ENCODE measurements at places on chromosomes 3 and 15. TPM values are rescaled to one million over a fixed set of nuclear protein-coding genes. Genes with fewer than 3 reads are reported as not detected.

LINGO1 gene
- 63.1 TPM for total RNA-seq

IL5RA gene
- total RNA-seq, result not detected

ZNF620 gene
- 13.6 TPM for total RNA-seq

KIF7 gene
- 13.4 TPM for total RNA-seq

OR5AC2 gene
- total RNA-seq, result not detected

DNA sequence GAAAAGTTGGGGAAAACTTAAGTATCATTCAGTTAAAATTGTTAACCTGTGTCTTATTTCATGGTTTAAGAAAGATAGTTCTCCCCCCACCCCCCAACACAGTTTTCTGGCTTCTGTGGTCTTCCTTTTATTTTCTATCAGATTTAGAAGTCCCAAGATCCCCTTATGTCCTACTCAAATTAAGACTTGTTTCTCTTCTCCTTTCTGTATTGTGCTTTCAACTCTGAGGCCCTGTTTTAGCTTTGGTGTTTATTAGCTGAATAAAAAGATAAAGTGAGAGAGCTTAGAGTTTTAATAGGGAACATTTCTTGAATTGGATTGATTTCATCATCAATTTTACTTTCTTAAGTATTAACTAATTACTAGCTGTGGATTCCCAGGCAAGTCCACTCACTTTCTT, 62.6 kb downstream of the AKAP13 start:
- no peak overlapping the region for H3K4me3 ChIP-seq
- no peaks in the 10 kb centered on the region for H3K36me3 ChIP-seq
- no peak overlapping the region for H3K27ac ChIP-seq
- no peak for DNase-seq
- peaks cover 28% of the 10 kb centered on the region for H3K4me1 ChIP-seq
- H3K27me3 ChIP-seq, result no peaks in the 10 kb centered on the region

DNA sequence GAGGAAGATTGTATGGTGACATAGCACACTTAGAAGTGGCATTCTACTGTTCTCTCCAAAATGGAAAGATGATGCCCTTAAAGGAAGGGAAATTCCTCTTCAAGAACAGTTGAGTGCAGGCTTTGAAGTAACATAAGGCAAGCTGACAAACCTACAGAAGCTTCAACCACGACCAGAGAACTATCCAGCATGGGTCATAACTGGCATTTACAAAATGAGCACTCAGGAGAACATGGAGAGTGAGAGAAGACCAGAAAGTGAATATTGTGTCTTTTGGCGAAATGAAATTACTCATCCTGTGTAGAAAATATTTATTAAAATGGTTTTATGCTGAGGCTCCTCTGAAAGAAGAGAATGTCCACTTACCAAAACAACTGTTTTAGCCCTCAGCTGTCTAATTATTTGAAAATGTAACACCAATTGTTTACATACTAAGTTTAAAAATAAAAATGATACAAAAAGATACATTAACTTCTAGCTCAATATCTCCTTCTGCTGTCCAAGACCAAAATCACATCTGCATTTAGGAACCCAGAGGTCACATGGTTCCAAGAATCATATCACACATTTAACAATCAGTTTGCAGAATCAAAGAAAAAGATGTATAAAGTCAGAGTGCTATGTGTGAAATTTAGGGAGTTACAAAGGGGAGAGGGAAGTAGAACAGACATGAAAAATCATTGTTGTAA, 216.9 kb downstream of the ATP8B4 start:
- DNase-seq, result no peak
- H3K27me3 ChIP-seq, result no peaks in the 10 kb centered on the region
- H3K36me3 ChIP-seq, result no peaks in the 10 kb centered on the region
- peaks cover 4% of the 10 kb centered on the region for H3K4me1 ChIP-seq
- H3K27ac ChIP-seq, result no peak overlapping the region

GRCh38 chr3:120029749-120030148, 64.5 kb downstream of the GSK3B start:
- H3K4me1 ChIP-seq, result 0 out of 2 replicates have a peak, but pooled peaks cover 19% of the 10 kb centered on the region
- H3K27ac ChIP-seq, result no peak overlapping the region
- DNase-seq, result no peak
- no peaks in the 10 kb centered on the region for H3K36me3 ChIP-seq

DNA sequence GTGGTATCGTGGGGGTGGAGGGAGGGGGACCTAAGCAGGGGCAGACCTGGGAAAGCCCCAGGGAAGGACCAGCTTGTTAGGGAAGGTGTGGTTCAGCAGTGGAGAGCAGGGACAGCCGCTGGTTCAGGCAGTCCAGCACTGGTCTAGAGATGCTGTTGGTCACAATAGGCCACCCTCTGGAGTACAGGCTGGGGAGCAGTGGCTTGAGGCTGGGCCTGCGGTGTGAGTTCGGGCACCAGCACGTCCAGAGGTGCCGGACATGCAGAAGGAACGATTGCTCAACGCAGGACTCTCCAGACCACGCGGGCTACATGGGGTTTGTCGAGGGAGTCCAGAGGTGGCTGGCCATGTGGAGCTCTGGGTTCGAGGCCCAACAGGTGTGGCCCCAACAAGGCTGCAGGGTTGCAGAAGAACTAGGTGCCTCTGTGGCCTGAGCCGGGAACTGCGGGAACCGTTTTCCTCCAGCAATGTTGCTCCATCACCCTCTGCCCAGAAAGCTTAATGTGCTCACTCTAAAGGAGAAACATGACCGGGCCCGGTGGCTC, 143.9 kb downstream of the APBA2 start:
- no peak for DNase-seq
- peaks cover 7% of the 10 kb centered on the region for H3K4me1 ChIP-seq
- no peak overlapping the region for H3K27ac ChIP-seq

GRCh38 chr3:109597444-109597843, 260.1 kb upstream of the DPPA4 start:
- no peak for DNase-seq
- no peak overlapping the region for H3K4me3 ChIP-seq
- H3K4me1 ChIP-seq, result no peaks in the 10 kb centered on the region
- no peak overlapping the region for H3K27ac ChIP-seq
- no peaks in the 10 kb centered on the region for H3K36me3 ChIP-seq
- no peaks in the 10 kb centered on the region for H3K27me3 ChIP-seq

DNA sequence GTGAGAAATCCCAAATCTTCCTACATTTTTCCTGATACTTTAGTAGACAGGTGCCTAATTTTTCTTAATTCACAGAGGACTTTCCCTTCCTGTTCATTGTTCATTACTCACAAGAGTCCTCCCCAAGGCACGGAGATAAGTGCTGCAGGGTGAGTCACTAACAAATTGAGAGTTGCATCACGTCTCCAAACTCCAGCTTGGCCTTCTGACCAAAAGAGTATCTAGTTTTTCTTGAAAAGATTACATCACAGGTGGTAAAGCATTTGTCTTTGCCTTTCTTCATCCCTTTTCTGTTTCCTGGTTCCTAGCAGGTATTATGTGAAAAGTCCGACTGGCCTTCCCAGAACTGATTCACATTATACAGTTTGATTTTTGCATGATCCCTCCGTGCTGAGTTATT, 24.9 kb upstream of the RASGRP1 start:
- no peaks in the 10 kb centered on the region for H3K4me1 ChIP-seq
- no peak overlapping the region for H3K27ac ChIP-seq
- H3K27me3 ChIP-seq, result no peaks in the 10 kb centered on the region
- no peak overlapping the region for H3K4me3 ChIP-seq
- no peaks in the 10 kb centered on the region for H3K36me3 ChIP-seq

DNA sequence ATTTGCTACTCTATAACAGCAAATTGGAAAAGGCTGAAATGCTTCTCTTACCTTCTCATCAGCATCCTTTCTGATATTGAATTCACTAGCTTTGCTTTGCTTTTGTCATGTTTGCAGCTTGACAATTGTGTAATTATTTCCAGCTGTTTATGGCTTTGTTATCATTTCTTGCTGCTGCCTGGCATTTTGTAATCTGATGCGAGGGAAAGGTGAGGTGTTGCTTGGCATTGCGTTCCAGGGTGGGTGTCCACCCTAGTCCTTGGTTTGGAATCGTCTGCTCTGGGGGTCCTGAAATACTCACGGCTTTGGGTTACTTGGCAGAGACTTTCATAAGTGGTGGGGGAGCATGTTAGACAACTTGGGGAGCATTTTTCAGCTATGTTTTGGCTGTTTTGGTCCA, 2.9 kb downstream of the CACNA2D3 start:
- no peak overlapping the region for H3K4me3 ChIP-seq
- no peak overlapping the region for H3K27ac ChIP-seq
- peaks cover 49% of the 10 kb centered on the region for H3K27me3 ChIP-seq

GRCh38 chr3:105656651-105657504, 211.9 kb downstream of the CBLB start:
- no peaks in the 10 kb centered on the region for H3K36me3 ChIP-seq
- H3K27me3 ChIP-seq, result no peaks in the 10 kb centered on the region
- H3K27ac ChIP-seq, result no peak overlapping the region
- no peak overlapping the region for H3K4me3 ChIP-seq
- H3K4me1 ChIP-seq, result no peaks in the 10 kb centered on the region
- no peak for DNase-seq

DNA sequence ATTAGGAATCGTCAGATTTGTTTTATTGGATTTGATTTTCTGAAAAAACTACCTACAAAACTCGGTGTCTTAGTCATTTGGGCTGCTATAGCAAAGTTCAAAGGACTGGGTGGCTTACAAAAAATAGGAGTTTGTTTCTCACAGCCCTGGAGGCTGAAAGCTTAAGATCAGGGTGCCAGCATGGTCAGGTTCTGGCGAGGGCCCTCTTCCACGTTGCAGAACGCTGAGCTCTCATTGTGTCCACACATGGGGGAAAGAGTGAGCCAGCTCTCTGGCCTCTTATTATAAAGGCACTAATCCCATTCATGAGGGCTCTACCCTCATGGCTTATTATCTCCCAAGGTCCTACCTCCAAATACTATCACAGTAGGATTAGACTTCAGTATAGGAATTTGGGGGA, 40.6 kb upstream of the MRPS22 start:
- H3K36me3 ChIP-seq, result no peaks in the 10 kb centered on the region
- H3K4me1 ChIP-seq, result peaks cover 8% of the 10 kb centered on the region
- H3K27me3 ChIP-seq, result no peaks in the 10 kb centered on the region
- no peak overlapping the region for H3K27ac ChIP-seq

DNA sequence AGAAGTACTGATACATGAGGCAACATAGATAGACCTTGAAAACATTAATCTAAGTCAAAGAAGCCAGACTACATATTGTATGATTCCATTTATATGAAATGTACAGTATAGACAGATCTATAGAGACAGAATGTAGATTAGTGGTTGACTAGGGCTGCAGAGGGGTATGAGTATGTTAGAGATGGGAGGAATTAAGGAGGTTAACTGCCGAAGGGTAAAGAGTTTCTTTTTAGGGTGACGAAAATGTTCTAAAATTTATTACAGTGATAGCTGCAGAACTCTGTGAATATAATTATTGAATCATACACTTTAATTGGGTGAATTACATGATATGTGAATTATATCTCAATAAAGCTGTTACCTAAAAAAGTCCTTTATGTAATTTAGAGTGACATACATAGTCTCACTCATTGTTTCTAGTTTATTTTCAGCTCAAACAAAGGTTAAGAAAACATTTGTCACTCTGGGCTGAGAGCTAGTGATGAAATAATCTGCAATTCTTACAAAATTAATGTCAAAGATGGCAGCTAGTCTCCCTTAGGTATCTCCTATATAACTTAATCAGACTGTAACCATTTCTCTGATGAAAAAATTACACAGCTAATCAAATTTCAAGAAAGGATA, 61.4 kb downstream of the DENND4A start:
- H3K4me1 ChIP-seq, result peaks cover 17% of the 10 kb centered on the region
- H3K27me3 ChIP-seq, result no peaks in the 10 kb centered on the region
- H3K36me3 ChIP-seq, result no peaks in the 10 kb centered on the region
- no peak overlapping the region for H3K27ac ChIP-seq
- DNase-seq, result no peak

DNA sequence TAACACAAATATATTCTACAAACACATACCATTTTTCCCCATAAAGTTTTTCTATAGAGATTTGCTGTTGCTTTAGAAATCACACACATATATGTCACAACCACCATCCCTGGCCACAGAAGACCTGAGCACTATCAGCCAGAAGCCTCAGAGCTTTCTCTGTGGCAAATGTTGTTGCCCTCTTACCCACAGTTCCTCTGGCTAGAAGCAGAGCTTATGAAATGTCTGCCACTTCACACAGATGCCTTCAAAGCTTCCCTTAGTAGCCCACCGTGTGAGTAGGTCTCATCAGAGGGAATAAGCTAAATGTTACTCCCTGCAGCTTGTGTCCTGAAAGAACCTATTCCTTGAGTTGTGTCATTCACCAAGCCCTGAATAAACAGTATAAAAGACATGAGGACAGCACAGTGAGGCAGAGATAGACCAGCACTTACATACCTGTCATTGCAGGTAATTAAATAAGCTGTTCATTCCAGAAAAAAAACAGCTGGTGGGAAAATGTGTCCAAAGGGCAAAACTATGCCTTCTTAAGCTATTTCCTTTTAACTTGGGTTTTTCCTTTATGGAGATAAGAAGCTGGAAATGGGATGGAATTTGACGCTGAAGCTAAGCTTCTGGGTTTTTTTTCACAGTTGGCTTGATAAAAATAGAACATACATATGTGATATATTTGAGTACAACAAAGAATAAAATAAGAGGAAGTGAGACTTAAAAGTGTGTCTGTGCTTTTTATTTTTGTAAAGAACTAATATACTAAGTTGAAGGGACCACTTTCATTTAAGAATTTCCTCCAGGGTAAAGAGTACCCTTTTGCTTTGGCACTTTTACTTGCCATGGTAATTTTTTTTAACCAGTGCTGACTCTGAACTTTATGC, 391.4 kb downstream of the KCNH8 start:
- no peak overlapping the region for H3K4me3 ChIP-seq
- no peaks in the 10 kb centered on the region for H3K4me1 ChIP-seq
- no peaks in the 10 kb centered on the region for H3K36me3 ChIP-seq
- no peaks in the 10 kb centered on the region for H3K27me3 ChIP-seq

DNA sequence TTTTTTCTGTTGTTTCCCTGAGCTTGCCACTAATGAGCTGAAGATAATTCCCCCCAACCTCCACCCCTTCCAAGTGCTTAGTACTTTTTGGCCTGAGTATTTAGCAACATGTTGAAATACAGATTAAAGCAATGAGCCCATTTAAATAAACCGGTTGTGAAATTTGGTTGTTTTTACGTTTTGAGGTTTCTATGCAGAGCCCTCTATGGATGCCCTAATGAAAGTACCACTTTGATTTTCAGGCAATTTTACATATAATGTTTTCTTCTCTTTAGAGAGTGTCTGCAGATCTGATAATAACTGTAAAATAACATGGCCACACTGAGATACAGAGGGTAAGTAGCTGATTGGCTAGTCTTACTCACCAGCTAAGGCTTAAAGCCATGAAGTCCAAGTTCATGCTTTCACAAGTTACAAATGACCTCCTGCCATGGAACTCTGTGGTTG, 139.4 kb upstream of the SLC7A14 start:
- H3K36me3 ChIP-seq, result no peaks in the 10 kb centered on the region
- H3K4me3 ChIP-seq, result no peak overlapping the region
- H3K27ac ChIP-seq, result no peak overlapping the region
- H3K4me1 ChIP-seq, result peaks cover 9% of the 10 kb centered on the region

DNA sequence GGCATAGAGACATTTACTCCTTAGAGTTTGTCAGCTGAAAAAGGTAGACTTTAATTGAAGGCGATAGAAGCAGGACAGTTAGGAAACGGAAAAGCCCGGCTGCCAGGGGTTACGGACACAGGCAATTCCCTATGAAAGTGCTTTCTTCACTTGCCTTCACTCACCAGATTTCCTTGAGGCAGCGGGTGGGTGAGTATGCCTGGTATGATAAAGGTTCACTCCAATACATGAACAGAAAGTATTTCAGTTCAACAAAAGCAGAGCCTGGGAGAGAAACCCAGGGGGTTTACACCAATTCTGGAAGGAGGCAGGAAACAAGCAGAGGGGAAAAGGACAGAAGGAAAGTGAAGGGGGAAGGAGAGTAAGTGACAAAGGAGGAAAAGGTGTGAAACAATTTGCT, 53.9 kb downstream of the QTRT2 start:
- DNase-seq, result peak; percentile 31
- H3K27ac ChIP-seq, result no peak overlapping the region
- peaks cover 26% of the 10 kb centered on the region for H3K4me1 ChIP-seq
- H3K36me3 ChIP-seq, result no peaks in the 10 kb centered on the region
